Activated effector memory CD4-positive, alpha-beta T cell treated with anti-CD3 and anti-CD28 coated beads, Interleukin-2, amount 50 U/mL, for 16 hours (primary cell): ENCODE measurements at places on chromosomes 2 and 18.

- no peak for DNase-seq
These were observed 684.8 kb downstream of the SOCS6 start for GRCh38 chr18:70973626-70974025.

GRCh38 chr18:49913221-49913620 lies 99.9 kb upstream of the ACAA2 start:
- no peak for DNase-seq

DNA sequence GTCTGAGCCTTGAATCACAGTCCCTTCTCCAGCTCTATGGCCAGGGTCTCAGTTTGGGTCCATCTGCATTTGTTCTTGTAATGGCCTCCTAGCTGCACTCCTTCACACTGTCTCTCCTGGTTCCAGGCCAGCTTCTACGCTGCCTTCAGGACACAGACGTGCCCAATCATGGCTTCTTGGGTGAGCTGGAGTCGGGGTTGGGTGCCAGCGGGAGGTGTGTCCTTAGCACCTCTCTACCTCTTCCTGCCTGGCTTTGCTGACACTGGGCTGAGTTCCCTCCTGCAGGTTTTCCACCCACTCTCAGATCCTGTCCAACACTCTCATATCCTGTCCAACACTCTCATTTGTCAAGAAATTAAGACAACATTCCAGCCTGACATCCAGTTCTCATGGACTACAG lies 9.6 kb downstream of the TRPM8 start:
- no peak for DNase-seq

GRCh38 chr2:43534569-43534968 lies 61.3 kb downstream of the THADA start:
- DNase-seq = no peak

GRCh38 chr2:121316986-121317385 lies 32.0 kb upstream of the TFCP2L1 start:
- peak; percentile 31 for DNase-seq

DNA sequence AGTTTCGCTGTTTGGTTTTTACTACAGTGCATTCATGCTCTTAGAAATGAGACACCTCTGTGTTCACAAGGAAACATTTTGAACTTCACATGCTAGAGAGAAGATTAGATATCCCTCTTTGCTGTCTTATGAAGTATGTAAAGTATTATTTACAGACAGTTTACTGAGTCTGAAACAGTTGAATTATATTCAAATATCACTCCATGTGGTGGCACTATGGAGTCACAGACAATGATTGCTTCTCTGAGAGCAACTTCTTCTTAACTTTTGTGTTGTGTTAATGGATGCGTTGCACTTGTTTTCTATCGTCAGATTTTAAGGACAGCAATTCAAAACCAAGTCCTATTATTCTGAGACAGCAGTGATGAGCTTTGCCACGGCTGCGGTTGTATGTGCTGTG lies 823.6 kb downstream of the GALR1 start:
- no peak for DNase-seq

- DNase-seq = no peak
These were observed 116.3 kb downstream of the POLE4 start for GRCh38 chr2:75074708-75075107.

DNA sequence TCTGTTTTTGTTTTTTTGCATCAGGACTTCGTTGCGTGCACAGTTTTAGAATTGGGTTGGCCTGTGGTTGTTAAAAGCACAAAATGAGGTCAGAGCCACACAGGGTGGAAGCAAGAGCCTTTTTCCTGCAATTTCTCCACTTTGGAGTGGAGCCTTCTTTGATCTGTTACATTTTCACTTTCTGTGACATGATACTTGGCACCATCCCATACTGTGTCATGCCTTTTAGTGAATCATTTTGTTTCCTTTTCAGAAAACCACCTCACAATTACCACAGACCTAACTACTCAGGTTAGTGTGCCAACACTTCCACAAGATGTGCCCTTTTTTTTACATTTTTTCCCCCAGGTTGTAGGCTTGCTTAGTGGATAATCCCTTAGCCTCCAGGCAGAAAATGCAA lies 32.5 kb downstream of the MERTK start:
- DNase-seq = no peak

DNA sequence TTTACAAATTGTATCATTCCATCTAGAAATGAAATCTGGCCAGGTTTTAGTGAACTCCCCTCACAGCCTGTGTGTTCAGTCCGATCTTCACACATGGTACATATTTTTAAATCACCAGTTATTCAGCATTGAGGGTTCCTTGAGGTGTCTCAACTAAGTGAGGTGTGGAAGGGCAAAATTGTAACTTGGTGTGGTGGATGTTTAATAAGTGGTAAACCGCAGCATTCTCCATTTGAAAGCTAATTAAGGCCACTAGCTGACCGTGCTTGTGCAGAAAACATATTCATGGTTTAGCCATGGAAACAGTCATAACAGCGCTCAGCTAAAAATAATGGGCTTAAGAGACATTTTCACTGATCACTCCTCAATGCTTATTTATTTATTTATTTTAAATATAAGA lies 786.2 kb upstream of the FANCL start:
- no peak for DNase-seq

DNA sequence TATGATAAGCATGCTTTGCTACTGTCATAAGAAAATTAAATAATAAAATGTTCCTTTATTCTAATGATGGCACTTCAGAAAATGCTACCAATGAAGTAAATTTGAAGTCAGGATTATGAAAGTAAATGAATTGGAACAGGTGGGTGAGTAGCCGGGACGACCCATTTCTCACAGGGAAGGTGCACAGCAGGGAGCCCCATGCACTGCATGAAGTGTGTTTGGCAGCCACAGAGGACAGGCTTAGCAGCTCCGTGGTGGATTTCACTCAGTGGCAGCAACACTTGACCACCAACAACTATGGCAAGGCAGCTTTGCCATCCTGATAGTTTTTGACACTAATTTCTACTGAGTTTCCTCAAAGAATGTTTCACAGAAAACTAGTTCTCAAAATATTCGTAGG lies 146.3 kb downstream of the ATL2 start:
- no peak for DNase-seq

DNA sequence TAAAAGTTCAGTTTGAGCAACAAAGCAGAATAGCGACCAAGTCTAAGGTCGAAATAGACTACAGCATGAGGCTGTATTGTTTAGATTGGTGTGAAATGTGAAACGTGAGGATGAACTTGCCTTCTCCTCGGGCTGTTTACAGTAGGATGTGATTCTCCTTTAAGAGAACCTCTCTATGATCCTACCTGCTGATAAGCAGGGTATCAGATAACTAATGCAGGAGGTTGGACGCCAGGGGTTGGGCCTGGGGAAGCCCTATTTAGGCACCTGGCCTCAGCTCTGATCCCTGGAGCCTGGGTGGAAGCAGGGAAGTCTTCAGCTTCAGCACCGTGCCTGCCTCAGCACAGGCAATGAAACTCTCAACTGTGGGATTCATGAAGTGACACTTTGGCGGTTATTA lies 11.4 kb downstream of the CRYGD start:
- no peak for DNase-seq

DNA sequence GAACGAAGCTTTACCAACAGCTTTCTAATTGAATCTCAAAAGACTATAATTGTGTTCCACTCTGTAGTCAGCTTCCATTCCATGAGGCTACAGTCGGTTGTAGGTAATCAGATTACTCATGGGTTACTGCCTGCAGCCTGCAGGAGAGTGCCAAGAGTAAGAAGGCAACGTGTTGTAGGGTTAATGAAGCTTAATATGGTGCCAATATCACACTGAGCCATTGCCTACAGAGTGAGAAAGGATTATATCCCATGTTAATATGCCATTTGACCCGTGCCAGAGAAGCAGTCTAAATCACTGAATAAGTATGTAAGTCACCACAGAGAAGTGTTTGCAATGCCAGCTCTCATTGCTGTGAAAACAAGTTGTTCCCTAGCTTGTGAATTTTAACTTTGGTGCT lies 734.5 kb upstream of the ACVR2A start:
- no peak for DNase-seq

DNA sequence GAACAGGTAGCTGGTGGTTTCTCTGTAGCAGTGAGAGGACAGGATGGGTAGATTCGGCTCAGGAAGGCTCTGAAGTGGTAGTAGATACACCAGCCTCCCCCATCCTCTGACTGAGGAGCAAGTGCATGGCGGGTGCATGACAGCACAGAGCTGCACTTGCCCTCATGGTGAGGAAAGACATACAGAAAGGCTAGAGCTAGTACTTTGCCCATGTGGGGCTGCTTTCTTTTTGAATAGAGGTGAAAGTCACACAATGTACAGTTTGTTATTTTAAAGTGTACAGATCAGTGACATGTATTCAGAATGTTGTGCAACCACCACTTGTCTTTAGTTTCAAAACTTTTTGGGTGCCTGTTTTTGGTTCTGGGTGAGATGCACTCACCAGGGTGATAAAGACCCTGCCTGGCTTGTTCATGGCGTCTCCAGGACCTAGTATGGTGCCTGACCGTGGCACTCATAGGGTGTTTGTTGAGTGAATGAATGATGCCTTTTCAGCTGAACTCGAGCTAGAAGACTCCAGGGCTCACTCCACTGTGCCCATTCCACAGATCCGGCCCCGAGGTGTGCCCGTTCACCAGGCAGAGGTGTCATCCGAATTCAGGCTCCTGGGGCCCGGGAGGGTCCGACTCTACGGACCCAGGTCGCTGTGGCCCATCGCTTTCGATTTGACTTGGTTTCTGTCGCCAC lies 421 bp upstream of the VAMP5 start:
- no peak for DNase-seq

DNA sequence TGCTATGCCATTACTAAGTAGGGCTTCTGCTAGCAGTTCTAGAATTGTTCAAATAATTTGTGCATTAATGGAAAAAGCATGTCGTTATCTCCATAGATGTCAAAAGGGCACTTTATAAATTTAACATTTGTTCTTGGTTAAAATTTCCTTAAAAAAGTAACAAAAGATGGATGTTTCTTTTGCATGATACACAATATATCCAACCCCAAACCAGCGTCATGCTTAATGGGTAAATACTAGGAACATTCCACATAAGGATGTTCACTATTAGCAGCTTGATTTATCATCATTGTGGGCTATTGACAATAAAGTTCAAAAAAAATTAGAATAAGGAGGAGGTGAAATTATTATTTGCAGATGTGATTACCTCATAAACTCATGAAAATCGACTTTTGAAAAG lies 79.7 kb downstream of the GREB1L start:
- DNase-seq = no peak

GRCh38 chr18:24491927-24492834 lies 31.7 kb downstream of the HRH4 start:
- DNase-seq = no peak

GRCh38 chr2:16656784-16657391 lies 8.7 kb downstream of the CYRIA start:
- no peak for DNase-seq

- DNase-seq = no peak
These were observed 187.8 kb upstream of the ALPP start for GRCh38 chr2:232190796-232191195.

GRCh38 chr18:42100911-42101310 lies 145.9 kb downstream of the PIK3C3 start:
- no peak for DNase-seq

- no peak for DNase-seq
These were observed 129.9 kb upstream of the CHST9 start for GRCh38 chr18:27314996-27315395.

DNA sequence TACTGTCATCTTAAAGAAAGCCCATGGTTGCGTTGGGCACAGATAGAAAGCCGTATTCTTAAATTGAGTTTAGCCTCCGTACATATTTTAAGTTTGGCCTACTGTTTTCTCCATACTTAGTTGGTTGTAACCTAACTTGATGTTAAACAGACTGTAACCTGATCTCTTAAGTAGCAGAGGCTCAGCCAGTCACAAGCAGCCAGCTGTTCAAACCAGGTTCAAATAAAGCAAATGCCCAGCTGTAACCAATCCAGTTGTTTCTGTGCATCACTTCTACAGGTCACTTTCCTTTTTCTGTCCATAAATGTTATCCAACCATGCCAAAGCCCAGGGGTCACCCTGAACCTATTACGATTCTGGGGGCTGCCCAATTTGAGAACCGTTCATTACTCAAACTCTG lies 10.0 kb upstream of the THADA start:
- DNase-seq = no peak

DNA sequence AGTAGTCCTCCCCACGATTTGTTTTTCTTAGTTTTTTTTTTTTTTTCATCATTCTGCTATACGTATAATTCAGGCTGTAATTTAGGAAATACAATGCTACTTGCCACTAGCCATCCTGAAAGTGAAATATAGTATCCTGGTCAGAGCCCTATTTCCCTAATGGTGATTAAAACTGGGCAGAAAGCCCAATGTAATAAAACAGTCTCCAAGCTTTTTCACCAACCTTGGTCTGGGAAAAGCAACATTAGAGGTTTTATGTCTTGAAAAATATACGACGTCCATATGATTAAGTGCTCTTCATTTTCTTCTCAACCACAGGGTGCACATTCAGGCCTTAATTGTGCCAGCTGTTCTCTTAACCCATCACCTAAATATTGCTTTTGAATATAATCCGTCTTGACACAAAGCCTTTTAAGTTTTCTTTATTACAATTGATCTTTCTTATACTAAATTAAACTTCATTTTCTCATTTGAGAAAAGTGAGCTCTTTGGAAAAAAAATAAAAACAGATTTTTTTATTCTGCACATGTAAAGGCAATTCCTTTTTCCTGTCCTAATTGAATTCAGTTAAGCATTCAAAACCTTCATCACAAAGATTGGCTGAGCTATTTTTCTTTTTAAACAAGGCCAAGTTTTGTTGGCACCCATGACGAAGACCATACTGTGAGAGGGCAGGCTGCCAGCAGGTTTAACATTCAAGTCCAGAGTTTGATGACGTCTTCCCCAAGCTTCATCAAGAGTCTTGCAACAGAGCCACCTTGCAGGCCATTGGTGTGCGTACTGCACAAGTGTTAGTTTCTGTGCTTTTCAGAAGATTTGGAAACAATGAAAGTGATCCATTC lies 52.7 kb downstream of the MAP2 start:
- no peak for DNase-seq

DNA sequence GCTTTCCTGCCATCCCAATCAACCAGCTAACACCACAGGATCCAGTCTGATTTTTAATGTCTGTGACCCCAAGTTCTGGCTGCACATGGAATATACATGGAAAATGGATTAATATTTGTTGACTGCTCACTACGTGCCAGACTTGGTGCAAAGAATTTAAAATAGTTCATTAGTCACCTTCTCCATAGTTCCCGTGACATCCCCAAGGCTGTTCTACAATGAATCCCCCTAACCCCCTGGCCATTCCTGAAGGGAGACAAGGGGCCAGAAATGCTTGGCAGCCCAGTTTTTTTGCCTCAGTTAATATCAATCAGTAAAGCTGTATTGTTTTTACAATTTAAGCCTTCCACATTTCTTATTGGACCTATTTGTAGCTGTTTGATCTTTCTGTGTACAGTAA lies 71.0 kb upstream of the ST3GAL5 start:
- DNase-seq = no peak

DNA sequence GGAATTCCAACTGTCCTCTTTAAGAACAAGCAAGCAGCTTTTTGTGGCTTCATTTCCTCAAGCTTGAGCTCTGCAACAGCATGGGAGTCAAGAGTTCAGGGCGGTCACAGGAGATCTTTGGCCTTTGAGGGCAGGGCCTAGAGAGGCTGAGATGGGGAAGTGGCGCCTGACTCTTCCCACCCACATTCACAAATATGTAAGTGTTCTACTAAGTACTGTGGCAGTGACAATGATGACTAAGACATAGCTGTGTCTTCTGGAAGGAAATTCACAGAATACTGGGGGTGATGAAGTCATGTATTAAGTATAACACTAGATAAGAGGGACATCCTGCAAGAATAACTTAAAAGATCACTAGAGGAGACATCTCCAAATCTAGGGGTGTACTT lies 15.0 kb downstream of the RND3 start:
- no peak for DNase-seq
